ENCODE measurements at places on chromosomes 4 and X. TPM values are rescaled to one million over a fixed set of nuclear protein-coding genes. Genes with fewer than 3 reads are reported as not detected.

DNA sequence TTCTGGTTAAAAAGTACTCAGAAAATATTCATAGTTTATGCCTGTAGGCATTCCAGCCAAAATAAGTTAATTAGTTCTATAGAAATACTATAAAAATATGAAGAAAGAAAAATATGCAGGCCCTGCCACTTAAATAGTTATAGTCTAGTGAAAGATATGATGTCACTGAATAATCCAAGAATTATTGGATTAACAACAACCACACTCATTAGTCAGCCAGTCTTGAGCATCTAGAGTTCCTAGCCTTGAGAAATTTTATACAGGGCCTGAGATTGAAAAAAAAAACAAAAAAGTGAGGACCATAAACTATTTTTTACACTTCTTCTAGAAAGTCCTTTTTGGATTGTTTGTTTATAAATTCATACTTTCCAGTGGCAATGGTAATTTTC, 823.0 kb downstream of the FAT4 start:
- no peak for DNase-seq

DNA sequence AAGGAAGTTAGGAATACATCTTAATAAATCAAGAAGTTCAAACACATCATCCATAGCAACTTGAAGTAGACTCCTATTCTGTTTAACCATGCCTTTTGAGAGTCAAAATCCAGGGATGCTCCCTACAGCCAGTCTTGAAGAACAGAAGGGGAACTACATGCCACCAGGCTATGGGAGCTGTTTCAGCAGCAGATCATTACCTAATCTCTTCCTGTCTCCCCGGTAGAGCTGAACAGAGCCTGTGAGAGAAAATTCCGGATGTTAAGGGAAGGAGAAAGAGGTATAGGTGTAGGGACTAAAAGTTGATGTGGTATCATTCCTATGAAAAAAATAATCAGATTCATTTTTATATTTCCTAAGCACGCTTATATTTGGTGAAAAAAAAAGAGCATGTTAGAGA, 352.2 kb downstream of the SPRY1 start:
- DNase-seq: no peak

Gene GABRE
- total RNA-seq: 20.7 TPM

DNA sequence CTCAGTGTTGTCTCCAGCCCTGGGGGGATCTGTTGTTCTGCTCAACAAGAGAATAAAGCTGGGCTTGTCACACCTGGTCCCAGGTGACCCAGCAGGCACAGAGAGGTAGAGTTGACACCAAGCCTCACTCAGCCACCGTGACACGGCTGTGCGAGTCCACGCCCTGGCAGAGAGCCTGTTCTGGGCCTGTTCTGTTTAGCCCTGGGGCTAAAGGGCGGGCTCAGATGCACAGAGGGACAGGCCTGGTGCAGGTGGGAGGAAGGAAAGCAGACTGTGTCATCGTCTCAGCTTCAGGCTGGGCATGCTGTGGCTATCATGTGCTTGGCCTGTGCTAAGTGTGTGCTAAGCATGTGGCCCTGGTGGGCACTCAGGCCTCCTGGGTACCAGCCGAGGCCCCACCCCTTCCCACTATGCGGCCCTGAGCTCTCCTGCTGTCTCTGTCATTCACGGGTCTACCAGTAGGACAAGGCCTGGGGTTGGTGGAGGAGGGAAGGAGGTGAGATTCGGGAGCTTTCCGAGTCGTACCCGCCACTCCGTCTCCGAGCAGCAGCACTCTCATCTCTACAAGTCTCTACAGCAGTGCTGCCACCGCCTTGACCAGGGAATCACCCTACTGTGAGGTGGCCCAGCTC, 10.8 kb downstream of the WFS1 start:
- no peak for DNase-seq

GRCh38 chr4:76723924-76724323, 174.0 kb downstream of the SOWAHB start:
- DNase-seq: no peak

- DNase-seq: no peak
Measured at GRCh38 chrX:3345281-3346191, 916 bp downstream of the MXRA5 start.

Gene HS6ST2
- 0.82 TPM for total RNA-seq

DNA sequence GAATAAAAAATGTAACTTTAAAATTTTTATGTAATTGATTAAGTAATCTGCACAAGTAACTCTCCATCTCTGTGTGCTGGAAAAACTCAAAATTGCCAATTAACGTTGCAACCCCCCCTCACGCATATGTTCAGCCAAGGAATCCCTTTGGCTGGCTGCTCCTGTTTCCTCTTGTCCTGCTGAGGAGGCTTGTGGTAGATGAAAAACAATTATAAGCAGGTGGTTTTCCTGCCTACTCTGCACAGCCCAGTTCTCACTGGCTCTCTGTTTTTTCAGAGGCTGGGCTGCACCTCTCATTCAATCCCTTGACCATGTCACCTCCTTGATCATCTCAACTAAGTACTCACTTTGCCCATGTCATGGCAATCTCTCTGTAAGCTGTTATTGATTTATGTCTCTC, 1068.4 kb downstream of the ARAP2 start:
- DNase-seq: no peak

Gene CSAG3
- not detected for total RNA-seq

GRCh38 chrX:435536-436122, 48.9 kb upstream of the PPP2R3B start:
- no peak for DNase-seq

Gene RRH
- not detected for total RNA-seq

DNA sequence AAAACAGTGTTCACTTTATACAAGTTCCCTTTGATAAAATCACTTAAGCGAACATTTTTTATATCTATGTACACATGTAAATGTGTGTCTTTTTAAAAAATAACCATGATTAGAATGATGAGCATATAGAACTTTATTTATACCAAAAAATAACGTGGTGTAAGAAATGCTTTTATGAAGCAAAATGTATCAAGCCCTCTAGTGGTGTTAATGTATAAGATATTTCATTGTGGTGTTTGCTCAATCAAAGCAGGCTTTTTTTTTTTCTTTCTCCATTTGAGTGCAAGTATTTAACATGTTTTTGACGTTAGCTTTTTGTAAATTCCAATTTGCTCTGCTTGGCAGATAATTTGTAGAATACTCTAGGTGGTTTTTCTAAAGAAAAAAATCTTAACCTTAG, 2092.4 kb upstream of the TENM3 start:
- DNase-seq: no peak

DNA sequence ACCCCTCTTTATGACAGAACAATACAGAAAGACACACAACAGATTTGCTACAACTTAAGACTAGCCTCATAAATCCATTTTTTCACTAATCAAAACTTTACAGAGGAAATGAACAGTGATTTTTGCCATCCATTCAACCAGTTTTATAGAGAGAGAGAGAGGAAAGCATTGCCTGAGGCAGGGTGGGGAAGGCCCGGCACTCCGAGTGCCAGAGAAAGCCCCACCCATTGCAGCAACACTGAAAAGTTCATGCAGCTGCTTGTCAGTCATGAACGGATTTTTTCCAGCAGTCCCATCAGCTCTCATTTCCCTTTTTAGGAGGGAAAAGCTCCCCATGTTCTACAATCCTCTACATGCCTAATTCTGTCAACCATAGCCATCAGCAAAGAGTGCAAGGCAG, 236.9 kb downstream of the CHIC1 start:
- no peak for DNase-seq

Gene CYSLTR1
- total RNA-seq: 0.64 TPM

DNA sequence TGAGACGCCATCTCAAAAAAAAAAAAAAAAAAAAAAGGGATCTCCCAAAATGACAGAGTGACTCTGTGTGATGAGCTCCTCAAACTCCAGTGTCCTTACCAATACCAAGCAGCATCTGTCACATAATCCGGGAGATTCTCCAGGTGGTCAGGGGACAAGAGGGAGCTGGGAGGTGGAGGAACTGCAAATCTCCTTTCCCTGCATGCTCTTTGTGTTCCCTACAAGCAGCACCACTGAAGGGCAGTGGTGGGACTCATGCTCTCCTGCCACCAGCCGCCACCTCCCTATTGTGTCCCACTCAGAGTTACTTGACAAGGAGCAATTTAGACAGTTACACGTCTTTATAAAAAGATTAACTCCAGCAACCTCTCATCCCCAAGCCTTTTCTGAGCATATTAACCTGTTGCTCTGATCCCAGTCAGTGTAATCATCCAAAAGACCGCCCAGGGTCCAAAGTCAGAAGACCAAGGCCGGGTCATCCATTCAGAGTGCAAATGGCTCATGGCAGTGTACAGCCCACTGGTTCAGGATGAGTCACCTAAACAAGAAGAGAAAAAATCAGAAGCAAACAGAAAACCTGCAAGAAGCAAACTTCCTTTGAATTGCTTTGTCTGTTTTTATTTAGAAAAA, 23.6 kb downstream of the MGST2 start:
- DNase-seq: no peak

- no peak for DNase-seq
Measured at GRCh38 chr4:94546949-94547348, 95.2 kb downstream of the PDLIM5 start.

- DNase-seq: no peak
Measured at GRCh38 chr4:145177511-145177905, 2.9 kb downstream of the OTUD4 start.

Gene FRAS1
- total RNA-seq: 23.1 TPM

Gene KDM6A
- 27.0 TPM for total RNA-seq

Gene KIAA0232
- 21.1 TPM for total RNA-seq

Gene SMIM10L2A
- 1.3 TPM for total RNA-seq

GRCh38 chr4:118354913-118355312, 2.1 kb upstream of the PRSS12 start:
- DNase-seq: no peak

Gene SYTL4
- total RNA-seq: 10.5 TPM

- no peak for DNase-seq
Measured at GRCh38 chr4:2914256-2915126, 48.7 kb downstream of the NOP14 start.

DNA sequence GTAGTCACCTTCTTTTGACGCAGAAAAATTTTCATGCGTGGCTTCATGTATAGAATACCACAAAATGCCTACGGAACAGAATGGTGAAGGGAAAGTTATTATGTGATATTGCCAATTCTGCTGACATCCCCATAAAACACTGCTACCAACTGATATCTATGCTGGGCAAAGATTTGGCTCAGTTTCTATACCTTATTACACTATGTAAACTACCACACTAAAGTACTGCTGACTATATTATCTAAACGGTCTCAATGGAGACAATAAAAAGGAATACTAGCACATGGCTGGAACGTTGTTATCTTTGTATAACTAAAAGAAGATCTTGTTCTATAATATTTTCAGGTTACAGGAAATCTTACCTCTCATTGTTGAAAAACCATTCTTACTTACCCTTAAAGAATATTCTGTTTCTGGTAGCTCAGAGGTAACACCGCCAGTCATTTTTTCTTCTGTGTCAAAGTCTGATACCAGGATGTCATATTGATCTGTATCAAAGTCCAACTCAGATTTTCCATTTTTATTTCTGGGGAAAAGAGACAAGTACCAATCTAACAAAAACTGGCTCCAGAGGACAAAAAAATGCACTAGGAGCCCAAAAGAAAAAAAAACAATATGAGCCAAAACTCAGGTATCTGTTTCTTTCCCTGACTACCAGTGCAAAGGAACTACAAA, 18.9 kb downstream of the MORC4 start:
- no peak for DNase-seq

Gene CXCL11
- total RNA-seq: 6.4 TPM

- DNase-seq: no peak
Measured at GRCh38 chr4:108029016-108029720, 39.5 kb downstream of the HADH start.

Gene SPANXD
- not detected for total RNA-seq

DNA sequence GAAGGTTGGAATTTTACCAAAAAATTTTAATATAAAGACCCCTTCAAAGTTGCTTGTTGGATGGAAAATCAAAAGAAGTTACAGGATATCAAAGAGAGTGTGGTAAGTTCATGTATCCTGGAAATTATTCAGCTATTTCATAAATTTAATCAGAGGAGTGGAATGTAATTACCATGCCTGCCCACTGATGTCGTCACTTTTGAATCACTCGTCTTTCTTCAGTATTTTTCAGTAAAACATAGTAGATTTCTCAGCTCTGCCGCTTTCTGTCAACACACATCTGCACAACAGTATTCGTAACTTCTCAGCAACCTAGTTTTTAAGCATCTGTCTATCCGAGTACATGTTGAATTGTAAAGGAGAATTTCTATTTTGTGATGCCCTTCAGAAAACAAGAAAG, 2163.0 kb upstream of the AGA start:
- no peak for DNase-seq

Gene UBL4A
- total RNA-seq: 41.1 TPM

DNA sequence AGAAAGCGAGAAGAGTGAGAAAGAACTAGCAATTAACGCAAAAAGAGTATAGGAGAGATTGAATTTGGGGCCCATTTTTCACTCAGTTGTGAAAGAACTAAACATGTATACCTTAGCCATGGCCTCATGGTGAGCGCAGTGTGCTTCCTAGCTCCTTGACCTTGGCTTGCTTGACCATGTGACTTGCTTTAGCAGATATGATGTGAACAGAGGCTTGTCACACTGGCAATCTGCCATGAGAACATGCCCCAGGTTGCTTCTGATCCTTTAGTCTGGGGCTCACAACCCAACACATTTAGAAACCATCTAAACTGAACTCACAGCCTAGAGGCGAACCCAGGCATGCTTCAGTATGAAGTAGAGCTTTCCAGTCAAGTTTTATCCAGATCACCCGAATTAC, 260.1 kb upstream of the FTHL17 start:
- DNase-seq: no peak

GRCh38 chrX:119252716-119253115, 16.6 kb downstream of the PGRMC1 start:
- no peak for DNase-seq

- no peak for DNase-seq
Measured at GRCh38 chrX:45515262-45516215, 314.9 kb upstream of the DIPK2B start.

Gene BBS12
- total RNA-seq: 2.5 TPM

DNA sequence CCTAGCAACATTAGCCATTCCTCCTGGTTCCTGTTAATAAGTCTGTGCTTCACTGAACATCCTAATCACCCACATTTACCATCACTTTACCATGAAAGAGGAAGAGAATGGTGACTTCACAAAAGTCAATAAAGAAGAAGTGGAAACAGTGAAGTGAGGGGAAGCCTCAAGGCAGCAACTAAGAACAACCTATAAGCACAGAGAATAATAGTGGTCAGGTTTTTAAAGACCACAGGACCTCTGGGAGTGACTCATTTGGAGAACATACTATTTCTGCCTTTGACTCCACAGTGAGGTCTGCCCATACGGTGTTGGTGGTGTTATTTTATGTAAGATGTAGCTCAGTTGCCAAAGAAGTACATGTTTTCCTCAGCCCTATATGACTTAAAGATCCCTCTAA, 86.0 kb upstream of the TET2 start:
- no peak for DNase-seq

Gene MAGEB6
- not detected for total RNA-seq

Gene BGN
- total RNA-seq: 5.9 TPM

Gene MAGEB16
- not detected for total RNA-seq

DNA sequence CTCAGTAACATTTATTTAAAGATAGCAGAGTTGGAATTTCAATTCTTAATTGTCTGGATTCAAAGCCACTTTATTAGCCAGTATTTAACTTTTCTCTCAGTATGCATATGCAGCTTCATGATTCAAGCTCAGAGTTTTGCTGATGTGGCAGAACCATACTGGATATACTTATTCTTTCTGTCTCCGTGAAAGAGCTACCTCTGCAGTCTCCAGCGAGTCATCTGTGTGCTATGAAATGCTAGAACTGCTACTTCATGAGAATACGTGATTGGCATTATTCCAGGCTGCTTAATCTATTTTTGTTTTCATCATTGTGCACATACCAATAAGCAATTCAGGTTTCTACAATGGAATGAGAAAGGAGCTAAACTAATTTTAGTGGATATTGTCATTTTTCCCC, 743.7 kb downstream of the C4orf33 start:
- no peak for DNase-seq

Data from glomerular endothelial cell (primary cell).